Lower lobe of right lung (tissue), 2 donors: ENCODE measurements at places on chromosomes 2 and 18. TPM values are rescaled to one million over a fixed set of nuclear protein-coding genes. Genes with fewer than 3 reads are reported as not detected.

Gene GPR155
- total RNA-seq: 6.2 TPM

Gene CROCC2
- 3.4 TPM for total RNA-seq

Gene POLR1A
- total RNA-seq: 22.2 TPM

Gene SERPINB13
- not detected for total RNA-seq

Gene HOXD13
- not detected for total RNA-seq

Gene PROC
- not detected for total RNA-seq

Gene CHRNA1
- not detected for total RNA-seq

Gene CHRND
- not detected for total RNA-seq

Gene RALB
- 65.8 TPM for total RNA-seq

Gene CD8B
- total RNA-seq: 1.5 TPM

Gene SPP2
- total RNA-seq: not detected

Gene GREB1
- 2.3 TPM for total RNA-seq

Gene TMEM247
- not detected for total RNA-seq

Gene LIMS4
- total RNA-seq: 1.1 TPM

Gene CLEC4F
- total RNA-seq: 0.71 TPM

Gene VIT
- 4.2 TPM for total RNA-seq

Gene MYO1B
- 123 TPM for total RNA-seq

Gene TXNDC2
- 0.12 TPM for total RNA-seq

Gene SMPD4
- total RNA-seq: 35.7 TPM

Gene ABCA12
- not detected for total RNA-seq

Gene METTL8
- total RNA-seq: 12.9 TPM

Gene TTN
- total RNA-seq: 40.3 TPM

Gene MATN3
- total RNA-seq: 8.1 TPM

Gene ZSWIM2
- not detected for total RNA-seq

Gene ATF2
- 48.0 TPM for total RNA-seq

Gene TUBA4B
- 3.5 TPM for total RNA-seq

Gene CPO
- not detected for total RNA-seq
